ENCODE measurements at places on chromosomes 3 and 15.

GRCh38 chr3:57652203-57652602, 40.7 kb downstream of the DENND6A start:
- DNase-seq, result no peak

GRCh38 chr15:49827311-49827710, 206.5 kb downstream of the DTWD1 start:
- DNase-seq, result no peak

DNA sequence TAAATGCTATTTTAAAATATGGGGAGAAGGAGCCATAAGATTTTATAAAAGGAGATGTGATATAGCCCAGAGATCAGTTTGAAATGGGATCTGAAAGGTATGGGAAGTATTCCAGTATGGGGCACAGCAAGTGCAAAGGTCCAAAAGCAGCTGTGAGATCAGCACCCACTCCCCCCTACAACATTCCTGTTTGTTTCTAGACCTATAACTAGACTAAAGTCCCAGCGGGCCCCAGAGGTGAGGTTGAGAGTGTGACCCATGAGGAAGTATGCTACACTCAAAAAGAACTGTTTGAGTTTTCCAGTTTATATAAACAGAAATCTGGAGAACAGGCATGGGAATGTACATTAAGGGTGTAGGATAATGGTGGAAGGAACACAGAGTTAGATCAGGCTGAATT, 152.5 kb downstream of the TBC1D5 start:
- no peak for DNase-seq

DNA sequence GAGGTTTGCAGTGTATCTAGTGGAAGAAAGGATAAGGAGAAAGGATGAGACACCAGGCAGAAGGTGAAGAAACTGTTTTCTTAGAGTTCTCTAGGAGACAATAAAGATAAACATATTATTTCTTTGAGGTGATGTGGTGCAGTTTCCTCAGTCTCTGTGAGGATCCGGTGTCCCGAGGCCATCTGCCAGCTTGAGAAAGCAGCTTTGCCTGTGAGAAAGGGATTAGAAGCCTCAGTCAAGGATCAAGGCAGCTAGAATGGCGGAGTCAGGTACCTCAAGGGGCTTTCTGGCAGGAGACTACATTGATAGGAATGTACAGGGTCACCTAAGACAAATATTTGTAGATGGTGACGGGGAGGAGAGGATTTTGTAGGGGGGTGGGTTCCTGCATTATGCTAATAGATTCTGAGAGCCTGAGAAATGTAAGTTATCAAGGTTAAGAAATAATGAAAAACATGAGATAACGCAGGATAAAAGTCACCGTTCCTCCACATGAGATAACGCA, 103.9 kb upstream of the MB21D2 start:
- DNase-seq, result no peak
